ENCODE measurements at places on chromosomes 5 and 9. TPM values are rescaled to one million over a fixed set of nuclear protein-coding genes. Genes with fewer than 3 reads are reported as not detected.
A peak's percentile ranks its signal among the peaks of the same experiment; 100 is the strongest.

DNA sequence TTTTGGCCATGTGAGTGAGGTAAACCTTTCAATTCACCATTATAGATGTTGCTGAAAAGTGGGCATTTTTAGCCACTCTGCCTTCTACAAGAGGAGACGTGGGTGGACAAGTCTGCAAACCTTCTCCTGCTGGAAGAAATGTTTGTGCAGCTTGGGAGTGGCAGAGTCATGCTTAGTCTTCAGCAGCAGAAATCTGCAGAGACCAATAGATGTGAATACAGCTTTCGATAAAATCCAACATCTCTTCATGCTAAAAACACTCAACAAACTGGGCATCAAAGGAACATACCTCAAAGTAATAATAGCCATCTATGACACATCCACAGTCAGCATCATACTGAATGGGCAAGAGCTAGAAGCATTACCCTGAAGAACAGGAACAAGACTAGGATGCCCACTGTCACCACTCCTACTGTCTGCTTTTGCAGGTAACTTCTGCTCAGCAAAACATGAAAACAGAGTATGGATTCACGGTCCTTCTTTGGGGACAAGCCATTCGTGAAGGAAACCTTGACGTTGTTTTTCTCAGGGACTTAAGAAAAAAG lies 91.3 kb downstream of the RALGPS1 start:
- DNase-seq = no peak

CLK4 gene
- polyA plus RNA-seq = 22.1 TPM

- DNase-seq = no peak
Observed at GRCh38 chr5:170166101-170166500, 60.4 kb downstream of the FOXI1 start.

- no peak for DNase-seq
Observed at GRCh38 chr5:175671013-175671412, 13.1 kb downstream of the HRH2 start.

PTGDS gene
- polyA plus RNA-seq = 0.31 TPM

DNA sequence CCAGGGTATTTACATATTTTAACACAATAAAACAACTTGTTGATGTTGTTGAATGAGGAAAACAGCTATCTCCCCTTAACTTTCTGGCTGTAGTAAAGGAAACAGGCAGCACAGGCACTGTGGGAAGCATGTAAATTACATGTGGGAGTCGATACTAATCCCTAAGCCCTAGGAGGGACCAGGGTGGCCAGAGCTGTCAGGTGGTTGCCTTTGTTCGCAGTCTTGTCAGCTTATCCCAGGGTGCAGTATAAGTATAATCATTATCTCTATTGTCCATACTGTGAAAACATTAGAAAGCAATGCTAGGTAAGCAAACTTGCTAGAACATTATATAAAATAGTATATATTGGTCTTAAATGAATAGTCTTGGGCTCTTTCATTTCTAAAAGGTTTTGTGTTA lies 125.6 kb upstream of the RPS23 start:
- DNase-seq = no peak

GRCh38 chr9:96164268-96164683 lies 137.7 kb downstream of the HSD17B3 start:
- DNase-seq = no peak

CKMT2 gene
- 0.10 TPM for polyA plus RNA-seq

DNA sequence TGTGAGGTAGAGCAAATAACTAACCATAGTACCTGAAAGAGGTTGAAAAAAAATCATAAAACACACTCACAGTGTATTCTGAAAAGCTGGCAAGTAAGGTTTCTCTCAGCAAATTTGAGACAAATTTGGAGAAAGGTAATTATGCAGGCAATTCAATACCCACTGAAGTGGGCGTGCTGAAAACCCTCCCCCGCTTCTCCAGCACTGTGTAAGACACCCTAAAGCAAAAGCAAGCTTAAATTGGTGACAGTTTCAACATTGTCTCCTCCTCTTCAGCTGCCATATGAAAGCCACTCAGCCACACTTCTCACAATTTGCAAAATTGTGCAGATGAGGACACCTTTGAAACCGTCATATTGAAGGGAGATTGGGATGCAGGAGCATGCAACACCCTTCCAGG lies 322.3 kb upstream of the CDH6 start:
- no peak for DNase-seq

GRCh38 chr5:118994595-118994994 lies 6.2 kb upstream of the DTWD2 start:
- DNase-seq = no peak

GRCh38 chr9:87471746-87472145 lies 25.9 kb upstream of the DAPK1 start:
- DNase-seq = no peak

DOCK8 gene
- 0.07 TPM for polyA plus RNA-seq

DNA sequence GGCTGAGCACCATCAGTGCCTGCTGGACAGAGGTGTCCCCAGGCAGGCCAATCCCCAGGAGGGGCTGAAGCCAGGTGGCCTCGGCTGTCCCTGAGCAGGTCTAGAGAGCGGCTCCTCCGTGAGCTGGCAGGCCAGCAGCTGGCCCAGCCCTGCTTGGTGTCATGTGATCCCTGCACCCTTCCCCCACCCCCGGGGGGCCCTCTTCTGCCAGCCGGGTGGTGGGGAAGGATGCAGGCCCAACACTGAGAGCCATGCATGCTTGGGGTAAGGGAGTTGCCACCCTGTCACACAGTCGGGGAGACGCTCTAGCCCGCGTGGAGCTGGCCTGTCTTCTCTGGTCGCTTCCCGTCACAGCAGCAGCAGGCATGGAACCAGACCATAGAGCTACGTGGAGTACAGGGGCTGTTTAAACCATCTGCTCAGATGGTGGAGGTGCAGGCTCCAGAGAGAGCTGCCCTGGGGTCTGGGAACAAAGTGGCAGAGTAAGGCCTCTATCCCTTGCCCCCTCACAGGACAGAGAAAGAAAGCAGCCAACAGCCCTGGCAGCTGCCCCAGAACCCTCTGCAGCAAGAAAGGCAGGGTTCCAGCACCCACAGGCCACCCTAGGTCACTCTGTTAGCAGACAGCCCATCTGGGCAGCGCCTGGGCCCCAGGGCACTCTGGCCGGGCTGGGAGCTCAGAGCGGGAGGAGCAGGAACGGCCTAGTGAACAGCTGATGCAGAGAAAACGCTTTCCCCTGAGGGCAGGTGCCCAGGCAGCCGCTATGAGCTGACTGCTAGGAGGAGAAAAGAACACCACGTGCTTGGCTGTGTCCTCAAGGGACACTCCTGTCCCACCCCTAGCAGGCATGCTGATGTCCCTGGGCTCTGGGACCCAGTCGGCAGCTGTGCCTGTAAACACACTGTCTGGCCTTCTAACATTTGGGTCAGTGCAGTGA lies 6.8 kb downstream of the RALGDS start:
- no peak for DNase-seq

LRRC19 gene
- not detected for polyA plus RNA-seq

GRCh38 chr9:101387871-101388506 lies 3.2 kb upstream of the BAAT start:
- DNase-seq = no peak

RPL37 gene
- polyA plus RNA-seq = 4,569 TPM

DNA sequence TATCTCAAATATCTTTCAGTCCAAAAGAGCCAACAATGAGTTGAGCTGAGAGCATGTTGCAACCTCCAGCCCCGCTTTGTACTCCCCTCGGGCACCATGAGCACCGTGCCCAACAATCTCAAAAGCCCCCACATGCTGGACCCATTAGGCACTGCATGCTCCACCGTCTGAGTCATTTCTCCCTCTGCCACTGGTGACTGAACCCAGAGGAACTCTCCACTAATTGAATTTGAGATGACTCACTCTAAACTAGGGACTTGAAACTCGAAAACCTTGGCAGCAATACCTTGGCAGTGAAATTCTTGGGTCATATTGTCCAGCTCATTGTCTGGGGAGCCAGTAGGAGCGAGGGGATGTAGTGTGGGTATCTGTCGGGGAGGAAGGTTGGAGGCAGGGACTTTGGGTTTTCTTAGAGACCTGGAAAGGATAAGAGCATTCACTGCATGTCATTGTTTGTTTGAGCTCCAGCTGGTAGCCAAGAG lies 49.9 kb upstream of the SLIT3 start:
- DNase-seq = peak; percentile 95

EPB41L4B gene
- polyA plus RNA-seq = 0.48 TPM

DNA sequence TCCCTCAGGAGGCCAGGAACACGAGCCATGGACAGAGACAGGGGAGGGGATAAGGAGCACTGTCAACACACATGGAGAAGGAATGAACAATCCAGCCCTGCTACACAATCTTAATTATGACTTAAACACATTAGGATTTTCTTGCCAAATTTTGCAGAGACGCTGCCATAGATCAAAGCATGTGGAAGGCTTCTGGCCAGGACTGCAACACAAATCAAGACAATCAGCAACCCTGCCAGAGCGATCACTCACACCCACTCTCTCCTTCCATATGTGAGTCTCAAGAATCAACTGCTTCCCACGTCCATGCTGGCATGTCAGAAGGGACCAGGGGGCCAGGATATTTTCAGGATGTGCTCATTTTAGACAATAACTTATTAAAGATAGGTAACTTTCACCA lies 85.6 kb downstream of the ROR2 start:
- DNase-seq = no peak

GRCh38 chr9:12916042-12916441 lies 141.2 kb downstream of the LURAP1L start:
- DNase-seq = no peak

PTPRD gene
- polyA plus RNA-seq = 0.48 TPM

- DNase-seq = no peak
Observed at GRCh38 chr5:3345195-3345594, 250.4 kb upstream of the IRX1 start.
